ENCODE measurements at places on chromosomes 3 and 15. TPM values are rescaled to one million over a fixed set of nuclear protein-coding genes. Genes with fewer than 3 reads are reported as not detected.

GRCh38 chr3:158830391-158830790, 28.5 kb downstream of the MFSD1 start:
- no peak for DNase-seq
- no peak overlapping the region for H3K27ac ChIP-seq
- H3K36me3 ChIP-seq: no peaks in the 10 kb centered on the region
- H3K27me3 ChIP-seq: no peaks in the 10 kb centered on the region
- no peaks in the 10 kb centered on the region for H3K4me1 ChIP-seq
- no peak overlapping the region for H3K4me3 ChIP-seq

DNA sequence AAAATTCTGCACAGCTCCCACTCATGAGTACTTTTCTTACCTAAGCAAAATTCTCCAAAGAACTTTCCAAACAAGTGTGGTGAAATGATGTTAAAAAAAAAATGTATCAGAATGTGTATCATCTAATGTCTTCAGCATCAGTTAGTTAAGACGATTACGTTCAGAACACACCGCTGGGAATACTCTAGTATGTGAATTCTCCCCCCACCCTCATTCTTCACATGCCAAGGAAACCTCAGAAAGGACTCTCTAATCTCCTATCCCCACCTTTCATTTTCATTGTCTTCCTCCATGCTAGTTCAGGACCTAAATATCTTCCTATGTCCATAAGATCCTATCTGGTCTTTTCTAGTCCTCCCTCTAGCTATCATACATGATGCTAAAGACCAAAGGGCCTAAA, 457.4 kb downstream of the SHQ1 start:
- H3K36me3 ChIP-seq: no peaks in the 10 kb centered on the region
- no peaks in the 10 kb centered on the region for H3K27me3 ChIP-seq
- DNase-seq: no peak
- no peak overlapping the region for H3K27ac ChIP-seq
- H3K4me3 ChIP-seq: no peak overlapping the region
- H3K4me1 ChIP-seq: peaks cover 38% of the 10 kb centered on the region

GRCh38 chr3:108006077-108006771, 84.6 kb downstream of the CD47 start:
- no peak overlapping the region for H3K4me3 ChIP-seq
- no peaks in the 10 kb centered on the region for H3K27me3 ChIP-seq
- H3K4me1 ChIP-seq: no peaks in the 10 kb centered on the region
- no peaks in the 10 kb centered on the region for H3K36me3 ChIP-seq

DNA sequence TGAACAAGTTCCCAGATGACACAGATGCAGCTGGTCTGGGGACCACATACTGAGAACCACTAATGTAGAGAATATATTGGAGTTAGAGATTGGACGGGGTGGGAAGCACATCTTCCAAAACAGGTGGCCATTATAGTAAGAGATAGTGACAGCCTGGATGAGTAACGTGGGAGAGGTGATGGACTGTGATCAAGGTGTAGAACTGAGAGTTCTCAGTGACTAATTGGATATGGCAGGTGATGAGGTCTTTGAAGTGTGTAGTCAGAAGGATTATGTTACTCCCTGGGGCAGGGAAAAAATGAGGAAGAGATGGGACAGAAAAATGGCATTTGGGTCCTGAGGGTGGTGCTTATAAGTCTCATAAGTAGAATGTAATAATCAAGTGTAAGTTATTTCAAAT, 66.6 kb downstream of the KCNMB2 start:
- no peak overlapping the region for H3K4me3 ChIP-seq
- no peak for DNase-seq
- H3K27ac ChIP-seq: no peak overlapping the region
- no peaks in the 10 kb centered on the region for H3K27me3 ChIP-seq
- H3K4me1 ChIP-seq: no peaks in the 10 kb centered on the region

DNA sequence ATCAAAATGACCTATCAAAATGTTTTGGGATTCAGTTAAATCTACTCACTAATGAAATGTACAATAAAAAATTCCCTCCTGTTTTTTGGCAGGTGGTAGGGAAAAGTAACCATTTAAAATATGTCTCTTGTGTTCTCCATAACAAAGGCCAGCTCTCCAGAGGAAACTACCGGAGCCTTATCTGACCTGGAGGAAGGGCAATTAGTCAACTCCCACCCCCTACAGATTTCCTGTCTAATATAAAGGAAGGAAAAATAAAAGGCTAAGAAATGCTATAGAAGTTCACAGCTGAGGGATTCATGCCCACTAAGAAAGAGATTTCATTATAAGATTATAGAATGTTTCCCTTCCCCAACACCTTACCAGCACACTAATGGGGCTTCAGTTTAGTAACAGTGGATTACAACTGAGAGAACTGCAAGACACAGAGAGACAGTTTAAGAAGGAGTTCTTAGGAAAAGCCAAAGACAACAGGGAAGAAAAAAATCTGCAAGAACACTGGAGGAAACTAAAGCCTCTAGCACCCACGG, 376.5 kb upstream of the KCNMB2 start:
- no peaks in the 10 kb centered on the region for H3K4me1 ChIP-seq
- H3K4me3 ChIP-seq: no peak overlapping the region
- H3K27ac ChIP-seq: no peak overlapping the region
- H3K27me3 ChIP-seq: no peaks in the 10 kb centered on the region
- no peaks in the 10 kb centered on the region for H3K36me3 ChIP-seq

- H3K27ac ChIP-seq: no peak overlapping the region
- DNase-seq: no peak
- H3K4me3 ChIP-seq: no peak overlapping the region
- no peaks in the 10 kb centered on the region for H3K36me3 ChIP-seq
- no peaks in the 10 kb centered on the region for H3K27me3 ChIP-seq
Observed at GRCh38 chr3:56930706-56931105, 129.0 kb upstream of the ARHGEF3 start.

CASR gene
- not detected for total RNA-seq

CCDC54 gene
- total RNA-seq: not detected
